Spinal cord (tissue), 10 donors: ENCODE measurements at places on chromosomes 6 and 20. TPM values are rescaled to one million over a fixed set of nuclear protein-coding genes. Genes with fewer than 3 reads are reported as not detected.

DNA sequence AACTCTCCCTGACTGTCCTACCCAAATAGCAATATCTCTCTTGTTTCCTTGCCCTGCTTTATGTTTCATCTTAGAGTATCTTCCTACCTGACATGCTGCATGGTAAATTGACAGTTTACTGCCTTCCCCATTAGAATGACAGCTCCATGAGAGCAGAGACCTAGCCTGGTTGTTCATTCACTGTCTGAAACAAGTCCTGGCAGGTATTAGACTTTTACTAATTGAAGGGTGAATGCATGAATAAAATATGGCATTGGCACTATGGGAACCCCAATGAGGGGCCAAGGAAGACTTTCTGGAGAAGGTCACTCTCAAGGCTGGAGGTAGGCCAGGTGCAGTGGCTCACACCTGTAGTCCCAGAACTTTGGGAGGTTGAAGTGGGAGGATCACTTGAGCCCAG, 3.8 kb upstream of the CITED2 start:
- DNase-seq, result no peak

GRCh38 chr6:137191670-137192069, 18.2 kb upstream of the IL22RA2 start:
- DNase-seq, result no peak

DNA sequence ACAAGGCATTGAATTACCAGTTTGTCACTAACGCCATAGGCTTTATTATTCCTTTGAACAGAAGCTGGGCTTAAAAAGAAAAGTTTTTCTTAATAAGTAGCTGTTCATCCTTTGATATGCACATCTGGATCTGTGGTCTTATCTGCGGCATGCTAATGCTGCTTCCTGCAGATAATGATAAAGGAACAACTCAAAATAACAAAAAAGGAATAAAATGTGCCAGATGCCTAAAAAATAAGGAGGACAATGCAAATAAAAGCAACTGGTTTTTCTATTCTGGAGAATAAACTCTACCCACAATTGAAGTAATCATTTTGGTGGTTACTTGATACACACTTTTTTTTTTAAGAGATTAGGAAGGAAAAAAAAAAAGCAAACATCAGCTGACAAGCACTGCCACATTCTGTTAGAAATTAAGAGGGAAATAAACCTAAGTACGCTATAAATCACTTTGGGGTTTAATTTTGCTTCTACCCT, 156.8 kb upstream of the SALL4 start:
- DNase-seq, result no peak

DNA sequence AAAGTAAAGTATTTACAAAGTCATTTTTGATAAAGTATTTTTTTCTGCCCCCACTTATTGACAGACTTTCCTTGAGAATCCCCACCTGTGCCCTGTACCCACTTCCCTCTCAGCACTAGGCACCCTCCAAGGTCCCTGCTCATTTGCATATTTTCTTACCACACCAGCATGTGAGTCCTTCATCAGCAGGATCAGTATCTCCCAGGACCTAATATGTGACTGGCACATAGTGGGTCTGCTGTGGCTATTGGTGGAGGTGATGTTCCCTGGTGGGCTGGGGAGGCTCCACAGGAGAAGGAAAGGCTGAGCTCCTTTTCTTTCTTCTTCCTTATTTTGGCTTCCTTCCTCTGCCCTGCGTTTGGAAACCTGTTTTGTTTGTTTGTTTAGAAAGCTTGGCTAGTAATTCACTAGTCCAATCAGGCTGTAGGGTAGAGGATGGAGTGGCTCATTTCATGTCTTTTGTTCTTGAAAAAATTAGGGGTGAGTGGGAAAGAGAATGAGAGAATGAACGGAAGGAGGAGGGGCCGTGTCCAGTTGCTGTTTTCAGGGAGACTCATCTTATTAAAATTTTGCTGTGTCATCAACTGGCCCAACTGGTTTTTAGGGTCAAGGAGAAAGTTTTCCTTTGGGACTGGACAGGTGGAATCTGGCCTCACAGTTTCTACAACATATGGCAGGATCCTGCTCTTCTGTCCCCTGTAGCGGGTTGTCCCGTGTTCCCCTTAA, 2.8 kb upstream of the RNF24 start:
- DNase-seq, result no peak

DNA sequence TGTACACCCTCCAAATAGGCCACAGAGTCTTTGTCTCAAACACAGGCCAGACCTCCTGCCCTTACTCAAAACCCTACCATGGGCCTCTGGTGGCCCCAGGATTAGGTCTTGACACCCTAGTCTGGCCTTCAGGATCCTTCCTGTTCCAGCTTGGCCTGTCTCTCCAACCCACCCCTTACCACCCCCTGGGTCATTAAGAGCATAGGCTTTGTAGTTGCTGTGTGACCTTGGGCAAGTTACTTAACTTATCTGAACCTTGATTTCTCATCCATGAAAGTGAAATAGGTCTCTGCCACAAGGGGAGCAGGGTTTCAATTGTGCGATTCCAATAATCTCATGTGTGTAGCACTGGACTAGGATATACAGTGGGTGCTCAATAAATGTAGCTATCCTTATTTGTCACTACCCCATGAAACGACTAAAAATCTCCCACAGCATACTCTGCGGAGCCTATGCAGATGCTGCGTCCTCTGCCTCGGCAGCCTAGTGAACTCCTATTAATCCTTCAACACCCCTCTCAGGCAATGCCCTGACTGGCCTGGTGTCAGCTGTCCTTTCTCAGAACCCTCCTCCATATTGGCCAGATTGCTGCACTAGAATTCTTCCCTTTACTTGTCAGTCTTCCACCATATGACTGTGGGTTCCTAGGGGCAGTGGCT, 39.7 kb upstream of the NOL4L start:
- DNase-seq, result no peak

DNA sequence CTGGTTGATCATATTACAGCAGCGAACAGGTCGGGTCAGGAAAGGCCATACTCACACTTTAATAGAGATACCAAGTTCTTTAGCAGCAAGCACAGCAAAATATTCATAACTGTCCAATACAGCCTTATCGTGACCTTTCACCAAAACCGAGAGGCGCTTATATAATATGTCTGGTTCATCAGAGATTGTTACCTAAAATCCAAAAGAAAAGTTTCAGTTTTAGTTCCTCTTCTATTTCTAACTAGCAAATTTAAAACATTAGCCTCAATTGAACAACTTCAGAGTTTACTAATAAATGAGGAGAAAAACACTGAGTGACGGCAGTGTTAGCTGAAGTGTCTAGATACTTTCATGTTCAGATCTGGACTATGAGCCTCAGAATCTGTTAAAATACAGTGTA, 5.9 kb downstream of the MRPS10 start:
- no peak for DNase-seq

GRCh38 chr6:1610497-1611321, 994 bp downstream of the FOXC1 start:
- DNase-seq, result no peak

GRCh38 chr6:152360034-152360433, 277.1 kb downstream of the SYNE1 start:
- DNase-seq, result no peak

DNA sequence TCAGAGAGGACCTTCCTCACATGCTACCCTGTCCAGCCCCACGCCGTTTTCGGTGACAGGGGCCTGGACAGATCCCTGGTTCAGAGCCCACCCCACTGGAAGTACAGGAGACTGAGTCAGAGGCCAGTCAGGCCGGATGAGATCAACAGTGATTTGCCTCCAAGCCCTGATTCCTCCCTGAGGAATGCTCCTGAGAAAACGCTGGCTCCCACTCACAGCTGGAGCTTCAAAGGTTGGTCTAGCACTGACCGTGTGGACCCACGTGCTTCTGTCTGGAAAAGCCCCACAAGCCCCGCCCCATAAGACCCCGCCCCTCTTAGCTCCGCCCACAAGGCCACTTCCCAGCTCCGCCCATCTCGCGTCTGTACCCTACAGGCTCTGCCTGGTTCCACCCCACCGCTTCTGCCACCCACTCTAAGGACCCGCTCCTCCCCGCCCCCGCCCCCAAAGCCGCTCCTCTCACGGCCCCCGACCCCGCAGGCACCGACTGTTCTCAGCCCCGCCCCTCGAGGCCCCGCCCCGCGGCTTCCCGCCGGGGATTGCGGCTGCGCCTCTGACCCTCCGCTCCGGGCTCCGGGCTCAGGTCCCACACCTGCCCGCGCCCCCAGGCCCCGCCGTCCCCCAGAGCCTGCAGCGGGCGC, 64.9 kb upstream of the BHLHE23 start:
- DNase-seq, result no peak

DNA sequence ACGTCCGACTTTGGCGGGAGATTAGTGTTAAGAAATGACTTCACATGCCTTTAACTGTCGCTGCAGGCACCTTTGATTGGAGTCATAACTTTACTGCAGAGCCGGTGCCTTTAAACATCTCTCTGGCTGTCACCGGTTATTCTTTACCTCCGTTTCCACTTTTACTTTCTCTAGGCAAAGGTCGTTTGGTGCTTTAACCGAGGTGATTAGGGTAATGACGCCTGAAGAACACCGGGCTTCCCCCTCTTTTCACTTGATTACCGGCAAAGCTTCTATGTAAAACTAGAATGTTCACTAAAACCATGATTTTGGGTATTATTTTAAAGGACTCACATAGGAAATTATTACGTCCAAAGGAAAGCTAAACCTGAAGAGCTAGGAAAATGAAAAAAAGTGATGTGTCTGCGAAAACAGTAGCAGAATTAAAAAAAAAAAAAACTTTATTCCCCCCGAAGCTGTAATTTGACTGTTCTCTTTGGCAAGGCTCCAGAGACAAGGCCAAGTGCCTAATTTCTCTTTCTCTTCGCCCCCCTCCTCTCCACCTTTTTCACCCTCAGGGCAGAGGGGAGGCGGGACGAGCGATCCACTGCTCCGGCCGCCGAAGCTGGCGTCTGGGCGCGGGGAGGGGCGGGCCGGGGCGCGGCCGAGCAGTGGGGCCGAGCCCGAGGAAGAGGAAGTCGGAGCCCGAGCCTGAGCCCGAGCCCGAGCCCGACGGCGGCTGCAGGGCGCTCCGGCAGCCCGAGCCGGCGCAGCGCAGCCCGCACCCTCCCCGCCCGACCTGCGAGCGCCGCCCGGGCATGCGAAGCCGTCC, at the start of gene PLEKHG1:
PLEKHG1 (plus strand) TSS at position 687 of the 811 bp plus-strand sequence. CDS start 133,797 bp downstream, outside the sequence.
- no peak for DNase-seq

GRCh38 chr20:58214310-58214709, 14.1 kb downstream of the ANKRD60 start:
- DNase-seq, result no peak

DNA sequence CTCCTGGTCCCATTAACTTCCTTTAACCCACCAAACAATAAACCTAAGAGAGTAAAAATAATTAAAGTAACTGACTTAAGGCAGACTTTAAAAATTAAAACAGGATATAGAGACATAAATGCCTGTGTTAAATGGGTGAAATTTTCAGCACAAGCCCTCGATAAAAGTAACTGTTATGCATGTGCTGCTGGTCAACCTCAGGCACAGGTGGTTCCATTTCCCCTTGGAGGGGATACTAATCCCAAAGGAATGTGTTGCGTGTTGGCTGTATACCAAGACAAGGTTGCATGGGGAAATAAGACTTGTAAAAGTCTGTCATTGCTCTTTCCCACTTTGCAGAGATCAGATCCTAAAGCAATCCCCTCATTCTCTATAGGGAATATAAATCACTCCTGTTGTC, 25.8 kb downstream of the HLA-A start:
- no peak for DNase-seq

- no peak for DNase-seq
Measured at GRCh38 chr6:93398723-93399122, 20.6 kb downstream of the EPHA7 start.

GRCh38 chr6:455006-455585, 63.5 kb downstream of the IRF4 start:
- DNase-seq, result no peak

DNA sequence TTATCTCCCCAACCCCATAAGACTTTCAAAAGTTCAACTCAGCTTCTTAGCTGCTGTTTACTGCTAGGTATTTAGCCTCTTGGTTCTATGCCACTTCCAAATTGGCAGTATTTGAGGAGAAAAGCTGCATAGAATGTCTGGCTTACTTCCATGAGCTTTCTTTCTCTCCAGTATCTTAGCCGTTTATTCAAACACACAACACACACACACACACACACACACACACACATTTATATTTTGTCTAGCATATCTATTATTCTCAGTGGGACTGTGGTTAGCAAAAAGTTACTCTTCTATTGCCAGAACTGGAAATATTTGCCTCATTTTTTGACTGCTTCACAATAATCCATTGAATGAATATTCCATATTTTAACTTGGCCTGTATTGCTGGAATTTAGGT, 634.2 kb upstream of the IMPG1 start:
- DNase-seq, result no peak

- no peak for DNase-seq
Measured at GRCh38 chr6:119442776-119443184, 93.2 kb upstream of the MAN1A1 start.

- no peak for DNase-seq
Measured at GRCh38 chr6:52365317-52365716, 3.4 kb downstream of the PAQR8 start.

DNA sequence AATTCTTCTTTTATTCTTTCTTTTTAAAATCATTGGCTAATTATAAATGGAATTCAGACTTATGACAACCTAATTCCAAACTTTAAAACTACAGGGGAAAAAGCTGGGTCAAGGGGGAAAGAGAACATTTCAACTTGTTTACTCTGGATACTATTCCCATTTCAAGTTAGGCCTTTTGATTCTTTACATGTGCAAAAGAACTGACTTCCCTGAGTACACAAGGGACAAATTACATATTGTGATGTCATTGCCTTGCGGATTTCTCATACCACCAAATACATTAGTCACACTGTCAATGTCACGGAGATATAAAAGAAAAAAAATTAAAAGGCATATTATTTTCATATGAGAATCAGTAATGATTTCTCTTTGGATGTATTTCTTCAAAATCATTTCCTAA, 96.5 kb upstream of the TBX18 start:
- no peak for DNase-seq

DNA sequence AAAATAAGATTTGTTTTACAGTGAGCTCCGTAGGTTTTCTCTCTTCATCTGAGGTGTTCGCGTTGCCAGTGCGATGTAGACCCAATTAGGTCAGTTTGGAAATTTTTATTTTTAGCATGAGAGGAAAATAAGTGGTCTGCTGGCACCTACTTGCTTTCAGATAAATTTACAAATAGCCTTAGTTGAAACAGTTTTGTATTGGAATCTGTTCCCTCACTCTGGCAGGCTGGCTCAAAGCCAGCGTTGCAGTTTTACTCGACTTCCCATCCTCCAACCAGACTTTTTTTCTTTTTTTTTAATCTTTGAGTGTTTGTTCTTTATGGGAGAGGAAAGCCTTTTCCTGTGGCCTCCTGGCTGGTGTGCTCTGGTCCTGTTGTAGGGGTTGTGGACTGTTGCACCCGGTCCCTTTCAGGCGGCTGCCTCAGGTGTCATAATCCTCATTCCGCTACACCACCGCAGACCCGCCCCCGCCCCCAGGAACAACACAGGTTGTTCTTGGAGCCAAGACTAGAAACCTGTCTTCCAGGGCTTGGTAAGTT, 46.7 kb downstream of the TIAM2 start:
- DNase-seq, result peak; percentile 28

- no peak for DNase-seq
Measured at GRCh38 chr20:574297-574942, 30.8 kb upstream of the CSNK2A1 start.

The CYP24A1 gene
- total RNA-seq, result 0.28 TPM

The UNC93A gene
- not detected for total RNA-seq

The PTPRA gene
- total RNA-seq, result 113 TPM

The CDSN gene
- not detected for total RNA-seq

The ULBP1 gene
- total RNA-seq, result 0.20 TPM

The ZNF341 gene
- 2.7 TPM for total RNA-seq

The SLC17A9 gene
- 1.7 TPM for total RNA-seq

The TMEM30A gene
- total RNA-seq, result 255 TPM

The BNIP5 gene
- 0.06 TPM for total RNA-seq

The OR2B6 gene
- total RNA-seq, result not detected

The DAAM2 gene
- total RNA-seq, result 95.6 TPM

The FNDC11 gene
- 1.1 TPM for total RNA-seq
